ENCODE measurements at places on chromosomes 6 and 20. TPM values are rescaled to one million over a fixed set of nuclear protein-coding genes. Genes with fewer than 3 reads are reported as not detected.

The PRRC2A gene
- total RNA-seq = 88.0 TPM

The PGBD1 gene
- total RNA-seq = 3.5 TPM

The BANF2 gene
- not detected for total RNA-seq

The IL20RA gene
- total RNA-seq = 2.0 TPM

The SLC24A3 gene
- 0.08 TPM for total RNA-seq

The RUNX2 gene
- 2.1 TPM for total RNA-seq

The BPIFA1 gene
- not detected for total RNA-seq

The KCNK16 gene
- not detected for total RNA-seq

The BNIP5 gene
- total RNA-seq = not detected

The TNXB gene
- 0.23 TPM for total RNA-seq

The C6orf141 gene
- total RNA-seq = 21.5 TPM

The GRM4 gene
- 0.38 TPM for total RNA-seq

The SCGN gene
- not detected for total RNA-seq

The FABP7 gene
- not detected for total RNA-seq

The PTGIS gene
- not detected for total RNA-seq

The SMLR1 gene
- total RNA-seq = not detected

The PACSIN1 gene
- not detected for total RNA-seq

The GPX5 gene
- not detected for total RNA-seq

The TFAP2A gene
- 28.4 TPM for total RNA-seq

The OPRM1 gene
- total RNA-seq = not detected

The HLA-DRB5 gene
- not detected for total RNA-seq

The PRL gene
- not detected for total RNA-seq

The BAG2 gene
- 1.1 TPM for total RNA-seq

The TNFRSF21 gene
- 47.2 TPM for total RNA-seq

The CDC25B gene
- 103 TPM for total RNA-seq

The ANKRD66 gene
- not detected for total RNA-seq

The SMOC2 gene
- not detected for total RNA-seq

The WFDC12 gene
- not detected for total RNA-seq

The WFDC13 gene
- total RNA-seq = not detected

The LINC00237 gene
- not detected for total RNA-seq

The PPP1R14C gene
- 38.1 TPM for total RNA-seq

The UBE2C gene
- 57.3 TPM for total RNA-seq

The HUS1B gene
- total RNA-seq = 0.55 TPM

The ADGB gene
- total RNA-seq = not detected

The SERAC1 gene
- 2.4 TPM for total RNA-seq

The SPO11 gene
- not detected for total RNA-seq

The AGER gene
- total RNA-seq = 1.8 TPM

The SLCO4A1 gene
- 0.38 TPM for total RNA-seq

The EXOC2 gene
- total RNA-seq = 24.0 TPM

The MKKS gene
- total RNA-seq = 9.1 TPM

The NUP153 gene
- total RNA-seq = 24.6 TPM

The RIPOR3 gene
- total RNA-seq = not detected

The GHRH gene
- total RNA-seq = not detected

The MUCL3 gene
- not detected for total RNA-seq

The ABHD16B gene
- not detected for total RNA-seq

The NKX2-2 gene
- total RNA-seq = not detected

The MACROD2 gene
- total RNA-seq = 0.16 TPM

All from hair follicular keratinocyte (primary cell).